ENCODE measurements at places on chromosomes 4 and X. TPM values are rescaled to one million over a fixed set of nuclear protein-coding genes. Genes with fewer than 3 reads are reported as not detected.

ITM2A gene
- total RNA-seq = 81.2 TPM

DCHS2 gene
- total RNA-seq = 5.2 TPM

CCDC120 gene
- total RNA-seq = 4.3 TPM

CLTRN gene
- total RNA-seq = 0.98 TPM

- H3K27me3 ChIP-seq = no peaks in the 10 kb centered on the region
- DNase-seq = no peak
- no peak overlapping the region for H3K27ac ChIP-seq
- no peak overlapping the region for H3K4me3 ChIP-seq
- no peaks in the 10 kb centered on the region for H3K4me1 ChIP-seq
- H3K36me3 ChIP-seq = no peaks in the 10 kb centered on the region
Observed at GRCh38 chr4:108058685-108059440, 69.2 kb downstream of the HADH start.

DNA sequence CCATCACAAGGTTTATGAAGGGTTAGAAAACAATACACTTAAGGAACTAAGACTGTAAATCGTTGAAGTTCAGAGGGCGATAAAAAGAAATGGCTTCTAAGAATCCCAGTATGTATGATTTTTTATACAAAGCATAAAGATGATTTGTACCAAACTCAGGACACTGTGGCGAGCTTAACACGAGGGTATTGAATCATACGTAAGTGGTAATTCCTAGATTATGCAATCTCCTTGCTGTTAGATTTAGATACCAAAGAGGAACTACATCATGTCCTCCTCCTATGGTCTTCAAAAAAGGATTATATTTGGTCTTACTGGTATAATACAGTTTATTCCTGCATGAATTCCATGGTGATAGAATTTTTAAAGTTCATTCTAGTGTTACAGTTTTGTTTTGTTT is 23.9 kb downstream of the NFKB1 start:
- H3K4me1 ChIP-seq = no peaks in the 10 kb centered on the region
- no peak overlapping the region for H3K4me3 ChIP-seq
- no peak for DNase-seq
- no peaks in the 10 kb centered on the region for H3K27me3 ChIP-seq
- no peak overlapping the region for H3K27ac ChIP-seq

- DNase-seq = no peak
- no peaks in the 10 kb centered on the region for H3K4me1 ChIP-seq
- no peaks in the 10 kb centered on the region for H3K27me3 ChIP-seq
Observed at GRCh38 chr4:5370286-5370685, 319.0 kb downstream of the STK32B start.

GRCh38 chr4:183408796-183409195 is 35.6 kb upstream of the CDKN2AIP start:
- H3K4me3 ChIP-seq = no peak overlapping the region
- no peaks in the 10 kb centered on the region for H3K36me3 ChIP-seq
- H3K4me1 ChIP-seq = no peaks in the 10 kb centered on the region
- H3K27me3 ChIP-seq = no peaks in the 10 kb centered on the region

DNA sequence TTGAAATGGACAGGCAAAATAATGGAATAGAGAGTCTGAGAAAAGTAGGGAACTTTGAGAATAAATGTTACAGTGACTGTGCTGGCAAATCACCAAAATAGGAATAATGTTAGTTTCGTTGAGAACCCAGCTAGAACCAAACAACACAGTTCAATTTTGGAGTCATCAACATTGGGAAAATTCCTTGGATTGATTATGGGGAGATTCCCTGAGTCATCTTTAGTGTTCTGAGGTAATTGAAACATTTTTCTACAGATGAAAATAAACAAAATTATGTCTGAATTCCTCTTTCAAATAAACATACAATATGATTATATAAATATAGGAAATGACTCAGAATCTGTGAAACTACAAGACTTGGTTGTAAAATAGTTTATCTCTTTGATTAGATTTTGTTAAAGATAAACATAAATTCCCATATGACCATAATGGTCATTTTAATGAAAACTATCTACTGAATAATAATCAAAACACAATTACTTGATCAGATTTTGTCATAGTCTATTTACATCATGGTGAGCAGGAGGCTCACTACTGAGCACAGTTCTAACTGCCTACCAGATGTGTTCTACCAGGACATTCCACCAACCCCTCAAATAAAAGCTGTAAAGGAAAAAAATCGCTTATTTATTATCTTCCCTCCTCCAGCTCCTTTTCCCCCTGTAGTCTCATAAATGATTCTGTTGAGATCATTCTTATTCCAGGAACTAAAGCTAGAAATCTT is 51.4 kb upstream of the GABRA2 start:
- no peaks in the 10 kb centered on the region for H3K27me3 ChIP-seq
- DNase-seq = no peak
- H3K36me3 ChIP-seq = no peaks in the 10 kb centered on the region

- no peak overlapping the region for H3K27ac ChIP-seq
- H3K4me1 ChIP-seq = no peaks in the 10 kb centered on the region
- H3K27me3 ChIP-seq = no peaks in the 10 kb centered on the region
- no peaks in the 10 kb centered on the region for H3K36me3 ChIP-seq
Observed at GRCh38 chrX:34764852-34765361, 107.8 kb upstream of the TMEM47 start.
